DMS 273 treated with DMSO at 0.1 percent for 48 hours (cell line): ENCODE measurements at places on chromosomes 2 and 18.

- no peak for DNase-seq
Observed at GRCh38 chr2:176891105-176891504, 321.5 kb upstream of the HNRNPA3 start.

GRCh38 chr18:25099895-25100294 lies 252.1 kb downstream of the ZNF521 start:
- no peak for DNase-seq

DNA sequence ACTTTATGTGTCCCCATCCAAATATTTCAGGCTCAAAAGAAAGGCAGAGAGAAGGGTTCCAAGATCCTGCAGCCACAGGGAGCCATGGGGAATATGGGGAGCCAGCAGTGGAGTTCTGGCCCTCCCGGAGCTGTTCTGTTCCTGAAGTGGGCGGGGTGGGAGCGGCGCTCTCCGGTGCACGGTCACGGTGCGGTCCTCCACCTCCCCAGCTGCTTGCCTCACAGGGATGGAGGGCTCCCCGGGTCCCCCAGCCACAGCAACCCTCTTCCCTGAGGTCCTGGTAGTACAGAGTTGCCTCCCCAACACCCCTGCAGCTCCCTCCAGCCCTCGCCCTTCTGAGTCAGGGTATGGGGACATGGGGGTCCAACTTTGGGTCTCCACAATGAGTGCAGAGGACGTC lies 26.2 kb upstream of the SNED1 start:
- DNase-seq = no peak

- DNase-seq = peak; percentile 43
Observed at GRCh38 chr2:218323526-218324472, 31.5 kb upstream of the TMBIM1 start.
